Activated CD4-positive, alpha-beta T cell treated with anti-CD3 and anti-CD28 coated beads, Interleukin-2, amount 10 ng/mL, durations not matched to agents 7 days and 5 days (primary cell): ENCODE measurements at places on chromosomes 6 and 20. TPM values are rescaled to one million over a fixed set of nuclear protein-coding genes. Genes with fewer than 3 reads are reported as not detected.
A peak's percentile ranks its signal among the peaks of the same experiment; 100 is the strongest.

DNA sequence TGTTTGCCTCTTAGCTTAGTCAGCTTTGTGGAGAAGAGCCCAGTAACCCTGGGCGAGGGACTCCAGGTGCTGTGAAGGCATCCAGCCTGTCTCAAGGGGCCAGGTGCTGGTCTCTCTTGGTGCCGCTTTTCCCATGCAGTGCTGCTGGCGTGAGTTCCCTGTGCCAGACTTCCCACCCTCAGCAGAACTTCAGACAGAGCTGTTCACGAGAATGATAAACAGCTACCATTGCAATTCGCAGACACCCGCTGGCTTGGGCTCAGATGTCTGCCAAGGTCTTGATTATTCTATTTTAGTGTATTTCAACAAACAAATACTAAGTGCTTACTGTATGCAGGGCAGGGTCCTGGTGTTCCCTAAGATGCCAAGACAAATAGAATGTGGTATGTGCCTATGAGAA is 57.7 kb downstream of the RNF217 start:
- no peaks in the 10 kb centered on the region for H3K4me1 ChIP-seq
- no peaks in the 10 kb centered on the region for H3K36me3 ChIP-seq
- H3K4me3 ChIP-seq = no peak overlapping the region
- DNase-seq = no peak
- H3K27ac ChIP-seq = no peak overlapping the region

Gene GPR6
- total RNA-seq = not detected

Gene PNISR
- total RNA-seq = 143 TPM

Gene NEDD9
- total RNA-seq = 47.7 TPM

DNA sequence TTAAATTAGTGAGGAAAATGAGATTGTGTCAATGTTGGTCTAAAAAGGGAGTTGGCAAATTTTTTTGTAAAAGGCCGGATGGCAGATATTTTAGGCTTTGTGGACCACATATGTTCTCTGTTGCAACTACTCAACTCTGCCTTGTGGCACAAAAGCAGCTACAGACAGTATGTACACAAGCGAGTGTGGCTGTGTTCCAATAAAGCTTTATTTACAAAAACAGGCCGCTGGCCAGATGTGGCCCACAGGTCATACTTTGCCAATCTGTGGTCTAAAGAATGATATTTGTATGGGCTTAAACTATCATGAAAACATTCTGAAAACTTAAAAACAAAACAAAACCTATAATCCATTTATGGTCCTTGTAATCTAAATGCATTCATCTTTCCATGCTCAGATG is 228.3 kb downstream of the CLIC5 start:
- H3K4me1 ChIP-seq = no peaks in the 10 kb centered on the region
- H3K27ac ChIP-seq = no peak overlapping the region
- DNase-seq = no peak
- H3K27me3 ChIP-seq = no peaks in the 10 kb centered on the region

DNA sequence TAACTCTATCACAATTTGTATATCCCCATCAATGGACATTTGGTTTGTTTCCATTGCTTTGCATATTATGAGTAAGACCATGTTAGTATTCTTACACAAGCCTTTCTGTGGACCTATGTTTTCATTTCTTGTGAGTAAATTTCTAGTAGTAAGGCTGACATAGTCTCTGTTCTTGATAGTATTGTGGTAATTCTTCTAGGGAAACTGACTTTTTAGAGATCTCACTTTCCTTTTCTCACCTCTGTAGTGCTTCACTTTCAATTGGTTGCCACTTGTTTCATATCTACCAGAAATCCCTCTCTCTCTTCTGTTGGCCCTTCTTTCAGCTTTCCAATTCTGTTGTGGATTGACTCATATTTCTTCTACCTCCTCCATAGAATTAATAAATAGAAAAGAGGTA is 8.5 kb downstream of the ISM1 start:
- DNase-seq = no peak
- peak overlapping the region; percentile 92 for H3K27ac ChIP-seq
- peaks cover 40% of the 10 kb centered on the region for H3K4me1 ChIP-seq
- H3K4me3 ChIP-seq = no peak overlapping the region
- peaks cover 7% of the 10 kb centered on the region for H3K36me3 ChIP-seq

GRCh38 chr6:96794980-96795379 is 42.3 kb downstream of the GPR63 start:
- H3K4me3 ChIP-seq = no peak overlapping the region
- H3K4me1 ChIP-seq = no peaks in the 10 kb centered on the region
- H3K36me3 ChIP-seq = no peaks in the 10 kb centered on the region
- no peak overlapping the region for H3K27ac ChIP-seq
- H3K27me3 ChIP-seq = no peaks in the 10 kb centered on the region
- no peak for DNase-seq

- H3K4me1 ChIP-seq = peaks cover 64% of the 10 kb centered on the region
- H3K4me3 ChIP-seq = no peak overlapping the region
- H3K27me3 ChIP-seq = no peaks in the 10 kb centered on the region
- peak overlapping the region; percentile 6 for H3K27ac ChIP-seq
- peaks cover 41% of the 10 kb centered on the region for H3K36me3 ChIP-seq
Measured at GRCh38 chr6:31556307-31556706, 8.9 kb downstream of the NFKBIL1 start.

DNA sequence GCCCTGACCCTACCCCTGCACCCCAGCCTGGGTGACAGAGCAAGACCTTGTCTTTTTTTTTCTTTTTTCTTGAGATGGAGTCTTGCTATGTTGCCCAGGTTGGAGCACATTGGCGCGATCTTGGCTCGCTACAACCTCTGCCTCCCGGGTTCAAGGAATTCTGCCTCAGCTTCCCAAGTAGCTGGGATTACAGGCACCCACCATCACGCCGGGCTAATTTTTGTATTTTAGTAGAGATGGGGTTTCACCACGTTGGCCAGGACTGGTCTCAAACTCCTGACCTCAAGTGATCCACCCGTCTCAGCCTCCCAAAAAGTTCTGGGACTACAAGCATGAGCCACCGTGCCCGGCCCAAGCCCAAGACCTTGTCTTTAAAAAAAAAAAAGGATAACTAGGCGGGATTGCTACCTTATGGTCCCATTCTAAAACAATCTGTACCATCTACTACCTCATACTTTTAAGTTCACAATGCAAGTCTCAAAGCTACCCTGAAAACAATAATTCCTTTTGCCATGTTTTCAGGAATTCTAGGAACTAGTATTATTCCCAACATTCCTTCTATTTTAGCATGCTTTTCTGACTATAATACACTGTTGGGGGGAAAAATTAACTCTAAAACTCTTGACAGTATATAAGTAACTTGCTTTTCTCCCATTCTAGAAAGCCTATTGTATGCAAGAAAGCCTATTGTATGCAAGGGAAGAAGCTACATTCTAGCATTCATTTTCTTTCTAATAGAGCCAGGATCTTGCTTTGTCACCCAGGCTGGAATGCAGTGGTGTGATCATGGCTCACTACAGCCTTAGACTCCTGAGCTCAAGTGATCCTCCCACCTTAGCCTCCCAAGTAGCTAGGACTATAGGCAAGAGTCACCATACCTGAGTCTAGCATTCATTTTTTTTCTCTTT is 6.6 kb downstream of the TUBB start:
- no peak for DNase-seq
- peaks cover 63% of the 10 kb centered on the region for H3K4me1 ChIP-seq
- no peaks in the 10 kb centered on the region for H3K27me3 ChIP-seq

Gene DNAH8
- 0.10 TPM for total RNA-seq

Gene CRISP3
- not detected for total RNA-seq

DNA sequence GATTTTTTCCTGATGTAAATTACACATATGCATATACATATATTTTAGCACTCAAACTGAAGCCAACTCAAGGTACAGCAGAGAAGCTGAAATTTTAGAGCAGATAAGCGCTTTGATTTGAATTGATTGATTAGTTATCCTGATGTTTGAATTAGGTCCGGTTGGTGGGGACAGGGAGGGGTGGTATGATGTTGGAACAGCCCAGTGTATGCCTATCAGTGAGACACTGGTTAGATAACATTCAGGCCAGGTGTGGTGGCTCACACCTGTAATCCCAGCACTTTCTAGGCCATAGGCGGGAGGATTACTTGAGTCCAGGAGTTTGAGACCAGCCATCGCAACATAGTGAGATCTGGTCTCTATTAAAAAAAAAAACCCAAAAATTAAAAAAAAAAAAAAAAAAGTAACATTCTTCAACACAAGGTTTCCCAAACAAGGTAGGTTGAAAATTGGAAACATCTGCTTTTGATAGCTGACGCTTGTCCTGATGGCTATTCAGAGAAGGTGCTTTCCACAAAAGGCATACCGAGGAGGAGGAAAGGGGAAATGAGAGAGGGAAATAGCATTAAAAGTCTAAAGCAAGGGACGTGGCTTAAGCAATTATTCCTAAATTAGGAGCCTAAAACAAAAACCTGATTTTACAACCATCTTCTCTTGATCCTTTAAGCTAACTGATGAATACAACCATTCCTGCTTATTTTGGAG is 288.4 kb upstream of the JARID2 start:
- no peak for DNase-seq
- H3K27me3 ChIP-seq = no peaks in the 10 kb centered on the region
- no peak overlapping the region for H3K27ac ChIP-seq
- H3K4me1 ChIP-seq = no peaks in the 10 kb centered on the region
- H3K4me3 ChIP-seq = no peak overlapping the region

DNA sequence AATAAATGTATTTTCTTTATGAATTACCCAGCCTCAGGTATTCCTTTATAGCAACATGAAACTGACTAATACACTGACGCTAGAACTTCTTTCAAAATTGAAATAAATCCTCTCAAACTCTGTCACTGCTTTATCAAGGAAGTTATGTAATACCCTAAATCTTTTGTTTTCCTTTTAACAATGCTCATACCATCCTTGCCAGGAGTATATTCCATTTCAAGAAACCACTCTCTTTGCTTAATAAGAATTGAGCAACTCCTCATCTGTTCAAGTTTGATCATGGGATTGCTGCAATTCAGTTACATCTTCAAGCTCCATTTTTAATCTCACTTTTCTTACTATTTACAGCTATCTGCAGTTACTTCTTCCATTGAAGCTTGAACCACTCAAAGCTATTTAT is 707.6 kb upstream of the MARCKS start:
- no peak for DNase-seq
- H3K36me3 ChIP-seq = no peaks in the 10 kb centered on the region
- no peak overlapping the region for H3K4me3 ChIP-seq
- H3K27me3 ChIP-seq = no peaks in the 10 kb centered on the region

DNA sequence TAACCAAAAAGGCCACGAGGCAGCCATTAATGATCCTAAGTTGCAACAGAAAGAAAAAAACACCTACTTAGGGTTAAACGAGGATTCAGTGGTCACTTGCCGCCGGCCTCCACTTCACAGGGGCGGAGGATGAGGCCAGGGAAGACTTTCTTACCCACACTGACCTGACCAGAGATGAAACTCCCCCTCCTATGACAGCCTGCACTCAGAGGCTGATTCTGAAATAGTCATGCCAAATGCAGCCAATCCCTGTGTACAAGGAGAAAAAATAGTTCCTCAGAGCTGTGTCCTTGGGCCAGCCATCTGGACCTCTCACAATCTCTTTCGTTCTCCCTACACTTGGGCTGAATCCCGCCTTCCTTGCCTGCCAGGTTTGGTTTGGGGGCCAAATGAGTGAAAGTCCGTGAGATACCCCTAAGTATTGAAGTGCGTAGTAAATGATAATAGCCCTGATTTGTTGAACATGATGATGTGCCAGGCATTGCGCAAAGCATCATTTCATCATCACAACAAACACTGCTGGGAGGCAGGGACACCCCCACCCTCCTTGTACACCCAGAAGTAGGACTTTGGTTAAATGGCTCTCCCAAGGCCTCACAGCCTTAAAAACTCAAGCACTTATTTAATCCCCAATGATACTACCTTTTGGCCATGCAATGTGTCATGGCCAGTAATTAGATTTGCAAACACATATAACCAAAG is 3.2 kb upstream of the IRF4 start:
- DNase-seq = no peak
- H3K4me1 ChIP-seq = peaks cover 28% of the 10 kb centered on the region
- peaks cover 9% of the 10 kb centered on the region for H3K36me3 ChIP-seq
- no peak overlapping the region for H3K4me3 ChIP-seq
- peak overlapping the region; percentile 57 for H3K27ac ChIP-seq

DNA sequence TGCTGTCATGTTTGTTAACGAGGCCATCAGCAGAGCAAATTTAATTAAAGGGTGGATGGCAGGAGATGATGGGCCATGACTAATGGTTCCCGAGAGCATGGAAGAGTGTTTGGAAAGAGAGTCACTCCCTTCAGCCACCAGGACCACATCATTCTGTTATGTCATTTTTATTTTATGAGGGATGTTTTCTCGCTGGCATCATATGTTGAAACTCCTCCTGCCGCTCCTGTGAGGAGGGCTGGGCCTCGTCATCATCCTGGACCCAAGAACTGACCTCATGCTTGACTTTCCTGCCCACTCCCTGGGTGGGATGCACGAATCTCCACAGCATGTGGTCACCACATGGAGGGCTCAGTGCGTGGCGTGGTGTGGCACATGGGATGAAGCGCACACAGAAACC is 86.4 kb upstream of the FRMD1 start:
- no peak overlapping the region for H3K27ac ChIP-seq
- H3K27me3 ChIP-seq = no peaks in the 10 kb centered on the region
- no peak overlapping the region for H3K4me3 ChIP-seq
- no peaks in the 10 kb centered on the region for H3K36me3 ChIP-seq
- no peaks in the 10 kb centered on the region for H3K4me1 ChIP-seq

GRCh38 chr20:22581437-22582385 is 2.7 kb downstream of the FOXA2 start:
- no peaks in the 10 kb centered on the region for H3K36me3 ChIP-seq
- DNase-seq = no peak
- no peak overlapping the region for H3K4me3 ChIP-seq
- peaks cover 74% of the 10 kb centered on the region for H3K27me3 ChIP-seq

GRCh38 chr6:100161782-100162365 is 167.9 kb upstream of the MCHR2 start:
- H3K4me1 ChIP-seq = no peaks in the 10 kb centered on the region
- DNase-seq = no peak
- H3K27me3 ChIP-seq = peaks cover 4% of the 10 kb centered on the region
